ENCODE measurements at places on chromosomes 5 and 9.

- DNase-seq: peak; percentile 47
These were observed 11.0 kb upstream of the EXOSC2 start for GRCh38 chr9:130682421-130683121.

- DNase-seq: no peak
These were observed 4.8 kb downstream of the HBEGF start for GRCh38 chr5:140341591-140341990.

- no peak for DNase-seq
These were observed 266.1 kb downstream of the PRR16 start for GRCh38 chr5:120730214-120730613.

DNA sequence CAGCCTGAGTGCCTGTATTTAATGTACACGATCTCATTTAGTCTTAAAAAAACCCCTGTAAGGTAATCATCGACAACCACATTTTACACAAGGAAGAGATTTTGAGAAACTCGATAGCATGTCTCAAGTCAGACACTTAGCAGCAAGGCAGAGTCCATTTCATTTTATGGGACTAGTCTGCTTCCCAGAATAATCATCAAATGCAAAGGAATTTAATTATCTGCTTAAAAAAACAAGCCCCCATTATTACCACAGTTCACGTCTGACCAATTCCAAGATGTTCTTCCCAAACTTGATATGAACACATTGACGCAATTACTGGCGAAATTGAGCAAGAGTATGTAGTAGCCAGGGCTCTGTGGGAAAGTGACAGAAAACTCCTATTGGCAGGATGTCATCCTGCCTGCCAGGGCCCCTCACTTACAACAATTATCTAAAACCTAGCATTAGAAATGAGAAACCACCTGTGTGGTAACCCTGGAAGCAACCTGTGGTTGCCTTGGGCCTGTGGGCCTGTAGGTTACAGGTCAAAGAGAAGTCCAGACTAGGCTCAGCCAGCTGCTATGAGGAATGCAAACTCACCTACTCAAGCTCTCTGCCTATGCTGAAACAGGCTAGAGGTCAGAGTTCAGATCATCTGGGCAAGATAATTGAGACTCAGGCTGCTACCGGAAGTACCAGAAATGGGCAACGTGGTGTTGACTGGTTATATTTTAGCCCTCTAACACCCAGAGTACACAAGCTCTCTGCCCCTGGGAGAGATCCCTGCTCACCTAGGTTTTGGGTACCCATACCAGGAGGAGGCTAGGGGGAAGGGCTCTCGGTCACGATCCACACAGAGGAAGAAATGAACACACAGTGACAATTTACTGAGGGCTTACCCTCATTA is 1.6 kb downstream of the B4GALT1 start:
- peak; percentile 70 for DNase-seq

GRCh38 chr9:128405780-128406171 is 14.9 kb upstream of the CERCAM start:
- DNase-seq: no peak
